T-helper 17 cell (primary cell): ENCODE measurements at places on chromosomes 4 and X.

DNA sequence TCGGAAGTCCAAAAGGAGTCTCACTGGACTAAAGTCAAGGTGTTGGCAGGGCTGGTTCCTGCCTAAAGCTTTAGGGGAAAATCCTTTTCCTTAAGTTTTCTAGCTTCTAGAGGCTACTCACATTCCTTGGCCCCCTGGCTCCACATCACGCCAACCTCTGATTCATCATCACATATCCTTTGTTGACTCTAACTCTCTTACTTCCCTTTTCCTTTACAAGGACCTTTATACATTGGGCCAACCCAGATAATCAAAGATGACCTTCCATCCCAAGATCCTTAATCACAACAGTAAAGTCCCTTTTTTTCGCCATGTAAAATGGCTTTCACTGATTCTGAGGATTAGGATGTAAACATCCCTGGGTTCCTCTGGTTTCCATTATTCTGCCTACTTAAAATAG, 146.4 kb upstream of the DCAF8L1 start:
- no peak for DNase-seq

GRCh38 chrX:3351276-3351675, 4.8 kb upstream of the MXRA5 start:
- no peak for DNase-seq

DNA sequence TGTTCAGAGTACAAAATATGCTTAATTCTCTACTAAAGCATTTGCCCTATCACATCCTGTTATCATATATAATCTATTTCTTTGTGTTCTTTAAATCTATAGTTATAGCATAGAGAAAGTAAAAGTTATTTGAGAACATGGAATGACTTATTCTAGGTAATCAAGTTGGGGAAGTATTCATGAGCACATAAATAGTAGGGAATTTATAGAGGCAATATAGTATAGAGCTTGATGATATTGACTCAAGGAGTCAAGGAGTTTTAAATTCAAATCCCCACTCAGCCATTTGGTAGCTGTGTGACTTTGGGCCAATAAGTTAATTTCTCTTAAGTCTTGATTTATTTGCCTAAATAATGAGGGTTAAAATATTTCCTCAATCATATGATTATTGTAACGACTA, 37.5 kb downstream of the PPP1R2C start:
- DNase-seq = no peak

DNA sequence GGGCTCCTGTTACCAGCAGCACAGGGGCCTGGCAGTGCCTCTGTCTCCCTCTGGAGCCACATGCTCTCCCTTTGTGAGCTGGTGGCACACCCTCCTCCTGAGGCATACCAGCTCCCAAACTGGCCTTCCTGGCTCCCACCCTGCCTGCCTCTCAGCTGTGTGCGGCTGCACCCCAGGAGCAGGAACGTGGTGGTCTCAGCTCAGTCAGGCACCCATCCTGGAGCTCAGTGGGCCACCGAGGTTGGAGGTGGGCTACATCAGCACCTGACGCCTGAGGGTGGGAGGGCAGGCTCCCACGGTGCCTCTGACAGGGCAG, 85.9 kb upstream of the NKX1-1 start:
- no peak for DNase-seq

- DNase-seq = no peak
Observed at GRCh38 chrX:150409486-150409885, 46.4 kb downstream of the MAMLD1 start.
